ENCODE measurements at places on chromosomes 5 and 9.

- no peak for DNase-seq
These were observed 34.8 kb downstream of the TRPC7 start for GRCh38 chr5:136330353-136331038.

DNA sequence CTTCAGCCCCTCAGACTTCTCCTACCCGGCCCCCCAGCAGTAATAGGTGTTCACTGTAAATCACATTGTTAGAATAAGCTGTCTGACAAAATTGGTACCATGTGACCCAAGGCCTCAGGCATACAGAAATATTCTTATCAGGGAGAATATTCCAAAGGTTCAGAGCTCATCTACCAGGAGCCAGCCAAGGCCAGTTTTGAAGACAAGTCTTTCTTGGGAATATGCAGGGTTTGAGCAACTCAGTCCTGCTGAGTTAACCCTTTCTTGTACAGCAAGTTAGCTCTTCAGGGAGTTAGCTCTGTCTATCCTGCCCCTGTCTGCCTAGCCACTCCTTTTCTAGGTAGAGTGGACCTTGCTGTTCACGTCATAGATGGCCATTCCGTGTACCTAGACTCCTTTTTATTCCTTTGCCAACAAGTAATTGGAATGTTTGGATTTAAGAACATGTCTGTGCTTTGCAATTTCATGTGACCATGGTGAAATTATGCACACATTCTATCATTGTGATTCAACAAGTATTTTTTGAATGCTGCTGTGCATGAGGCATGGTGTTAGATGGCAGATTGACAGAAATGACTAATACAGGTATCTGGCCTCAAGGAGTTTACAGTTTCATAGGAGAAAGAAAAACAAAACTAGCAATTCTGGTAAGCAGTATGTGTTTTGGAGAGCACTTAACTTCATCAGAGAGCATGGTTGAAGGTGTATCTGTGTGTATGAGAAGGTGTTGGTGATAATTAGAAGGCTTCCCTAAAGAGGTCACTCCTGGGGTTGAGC, 22.6 kb downstream of the TGFBR1 start:
- peak; percentile 100 for DNase-seq

DNA sequence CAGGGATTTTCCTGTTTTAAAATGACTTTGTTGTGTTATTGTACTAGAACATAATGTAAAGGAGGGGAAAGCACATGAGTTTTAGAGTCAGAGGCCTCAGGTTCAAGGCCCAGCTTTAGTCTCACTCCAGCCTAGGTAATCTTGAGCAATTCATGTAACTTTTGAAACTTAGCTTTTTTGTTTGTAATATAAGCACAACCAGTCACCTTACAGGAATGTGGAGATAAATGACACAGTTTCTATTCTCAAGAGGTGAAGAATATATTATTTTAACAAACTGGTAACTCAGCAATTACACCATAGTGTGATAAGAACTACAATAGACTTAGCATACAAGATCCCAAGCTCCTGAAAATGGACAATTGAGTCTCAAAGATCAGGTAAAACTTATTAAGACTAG, 51.2 kb downstream of the ADAMTS19 start:
- DNase-seq = peak; percentile 58

GRCh38 chr5:43182421-43182820, 9.6 kb upstream of the NIM1K start:
- DNase-seq = no peak

DNA sequence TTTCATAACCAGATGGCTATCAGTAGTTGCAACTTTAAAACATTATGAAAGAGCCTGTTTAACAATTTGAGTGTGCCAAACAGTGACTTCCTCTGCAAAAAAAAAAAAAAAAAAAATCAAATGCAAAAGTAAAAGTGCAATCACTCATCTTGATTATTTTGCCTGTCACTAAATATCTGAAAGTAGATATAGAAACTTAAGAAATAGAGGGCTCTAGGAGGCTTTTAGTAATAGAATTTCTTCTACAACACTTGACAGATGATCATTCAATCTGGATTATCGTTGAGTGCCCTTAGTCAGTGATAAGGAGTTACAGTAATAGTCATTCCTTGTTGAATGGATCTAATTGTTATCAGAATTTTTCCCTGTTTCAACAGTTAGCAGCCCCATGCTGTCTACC, 101.8 kb downstream of the CETN3 start:
- DNase-seq = no peak

DNA sequence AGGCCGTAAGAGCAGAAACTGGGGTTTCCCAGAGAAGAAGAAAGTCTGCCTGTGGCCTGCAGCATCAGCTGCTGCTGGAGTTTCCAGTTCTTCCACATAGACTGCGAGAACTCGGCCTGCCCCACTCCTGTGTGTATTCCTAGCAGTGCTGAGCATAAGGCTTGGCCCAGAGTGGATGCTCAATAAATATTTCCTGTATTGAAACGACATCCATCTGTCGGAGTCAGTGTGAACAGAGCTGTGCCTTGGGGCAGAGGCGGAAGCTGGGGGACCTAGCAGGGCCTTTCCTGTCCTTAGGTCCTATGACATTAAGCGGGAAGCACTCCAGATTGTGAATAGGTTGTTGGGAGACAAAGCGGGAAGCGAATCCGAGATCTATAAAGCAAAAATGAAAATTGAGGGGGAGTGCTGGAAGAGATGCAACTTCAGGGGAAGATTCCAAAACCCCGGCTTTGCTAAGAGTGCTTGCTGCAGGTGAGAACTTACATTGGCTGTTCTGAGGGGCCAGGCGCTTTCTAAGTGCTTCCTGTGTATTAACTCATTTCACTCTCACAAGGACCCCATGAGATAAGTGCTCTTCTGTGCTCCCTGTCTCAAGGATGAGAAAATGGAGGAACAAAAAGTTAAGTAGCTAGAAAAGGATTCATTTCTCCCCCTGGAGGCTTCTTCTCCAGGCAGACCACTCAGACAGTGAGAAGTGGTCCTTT, 76.1 kb upstream of the CXCL14 start:
- DNase-seq = no peak

DNA sequence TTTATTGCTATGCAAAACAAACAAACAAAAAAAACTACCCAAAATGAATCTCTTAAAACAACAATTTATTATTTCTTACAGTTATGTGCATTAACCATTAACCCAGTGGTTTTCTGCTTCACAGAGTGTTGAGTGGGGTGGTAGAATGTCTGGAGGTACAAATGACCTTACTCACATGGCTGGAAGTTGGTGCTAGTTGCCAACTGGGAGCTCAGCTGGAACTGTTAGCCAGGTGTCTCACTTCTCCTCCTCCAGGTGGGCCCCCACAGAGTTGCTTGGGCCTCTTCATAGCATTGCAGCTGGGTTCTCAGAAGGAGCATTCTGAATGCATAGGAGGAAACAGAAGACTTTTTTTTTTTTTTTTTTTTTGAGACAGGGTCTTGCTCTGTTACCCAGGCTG, 10.5 kb upstream of the B4GALT1 start:
- DNase-seq = no peak

DNA sequence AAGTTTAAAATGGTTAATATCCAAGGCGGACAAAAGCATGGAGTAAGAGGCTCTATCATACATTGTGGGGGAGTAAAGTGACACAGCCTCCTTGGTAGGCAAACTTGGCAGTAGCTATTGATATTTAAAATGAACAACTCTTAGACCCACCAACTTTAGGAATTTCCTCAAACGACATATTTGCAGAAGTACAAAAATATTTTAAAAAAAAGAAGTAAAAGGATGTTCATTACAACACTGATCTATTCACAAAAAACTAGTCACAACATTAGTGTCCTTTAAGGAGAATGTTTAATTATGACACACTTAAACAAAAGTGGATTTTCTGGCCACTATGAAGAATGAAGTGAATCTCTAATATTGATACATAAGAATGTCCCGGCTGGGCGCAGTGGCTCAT, 1.7 kb downstream of the ALG2 start:
- no peak for DNase-seq

DNA sequence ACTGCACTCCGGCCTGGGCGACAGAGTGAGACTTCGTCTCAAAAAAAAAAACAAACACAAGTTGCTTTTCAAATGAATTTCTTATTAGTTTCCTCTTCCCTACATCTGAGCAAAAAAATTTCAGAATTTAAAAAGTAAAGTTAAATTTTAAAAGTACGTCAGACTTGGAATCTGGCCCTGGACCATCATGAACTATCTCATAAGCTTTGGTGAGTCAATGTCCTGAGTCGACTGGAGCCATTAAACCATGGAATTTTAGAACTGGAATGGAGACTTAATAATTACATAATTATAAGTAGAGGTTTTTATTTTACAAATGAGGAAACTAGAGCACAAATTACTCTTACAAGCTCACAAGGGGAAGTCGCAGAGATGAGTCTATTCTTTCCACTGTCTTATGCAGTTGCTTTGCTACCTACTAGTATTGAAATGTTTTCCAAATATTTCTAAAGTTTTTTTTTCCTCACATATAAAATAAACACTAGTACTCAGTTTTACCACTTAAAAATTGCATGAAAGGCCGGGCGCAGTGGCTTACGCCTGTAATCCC, 98.0 kb upstream of the ZNF608 start:
- DNase-seq = no peak

All from bronchial epithelial cell (primary cell).